ENCODE measurements at places on chromosomes 7 and 10.
A peak's percentile ranks its signal among the peaks of the same experiment; 100 is the strongest.

DNA sequence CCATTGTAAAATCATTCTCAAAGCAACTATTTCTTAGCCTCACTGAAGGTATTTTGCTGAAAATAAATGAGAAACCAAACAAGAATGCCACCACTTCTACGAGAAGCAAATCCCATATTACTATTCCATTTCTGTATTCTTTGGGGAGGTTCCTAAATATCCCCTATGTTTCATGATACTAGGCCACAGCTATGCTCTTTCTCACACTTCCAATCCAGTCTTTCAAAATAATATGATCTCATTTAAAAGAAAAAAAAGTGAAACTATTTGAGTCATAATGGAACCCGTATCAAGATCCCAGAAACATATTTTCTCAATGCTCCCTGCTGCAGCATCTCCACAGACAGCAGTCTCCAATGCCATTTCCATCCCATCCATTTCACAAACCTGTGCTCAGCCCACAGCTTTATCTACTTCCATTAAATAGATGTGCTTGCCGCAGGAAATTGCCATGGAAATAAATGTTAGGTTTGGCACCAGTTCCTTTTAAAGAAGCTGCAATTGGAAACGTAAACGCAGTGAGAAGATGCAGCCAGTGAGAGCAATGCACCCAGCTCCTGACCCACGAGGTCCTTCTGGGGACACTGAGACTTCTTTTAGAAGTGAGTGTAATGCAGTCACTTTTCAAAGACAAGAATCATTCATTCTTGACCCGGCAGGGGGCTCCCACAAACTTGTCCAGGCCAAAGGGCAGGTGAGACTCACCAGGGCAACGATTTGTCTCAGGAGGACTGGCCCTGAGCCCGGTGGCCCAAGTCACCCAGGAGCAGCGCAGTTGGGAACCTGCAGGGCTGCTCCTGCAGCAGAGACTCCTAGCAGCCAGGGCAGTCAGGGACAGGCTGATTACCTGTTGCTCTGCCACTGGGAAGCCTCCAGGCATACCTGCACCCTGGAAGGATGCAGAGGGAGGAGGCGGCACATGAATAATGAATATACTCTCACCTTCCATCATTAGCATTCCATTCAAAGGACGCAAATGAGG, 99.6 kb downstream of the C10orf90 start:
- no peak for DNase-seq

DNA sequence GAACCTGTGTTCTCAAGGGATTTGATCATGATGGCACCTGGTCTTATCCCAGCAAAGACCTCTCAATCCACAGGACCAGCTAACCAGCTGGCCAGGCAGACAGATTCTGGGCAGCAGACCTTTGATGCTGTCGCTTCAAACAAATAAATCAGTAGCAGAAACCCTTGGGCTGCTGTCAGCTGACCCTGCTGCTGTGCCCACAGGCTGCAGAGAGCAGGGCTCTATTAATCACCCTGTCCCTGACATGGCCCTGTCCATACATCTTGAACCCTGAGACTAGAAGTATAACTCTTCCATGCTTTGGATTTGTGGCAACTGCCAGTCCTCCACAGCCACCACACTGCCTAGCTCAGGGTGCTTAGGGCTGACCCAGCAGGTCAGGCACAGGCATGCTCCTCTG, 244.1 kb upstream of the PODXL start:
- no peak for DNase-seq

GRCh38 chr7:34080513-34080912, 175.2 kb downstream of the BMPER start:
- DNase-seq = no peak

GRCh38 chr10:20474064-20474463, 423.0 kb downstream of the NEBL start:
- DNase-seq = no peak

DNA sequence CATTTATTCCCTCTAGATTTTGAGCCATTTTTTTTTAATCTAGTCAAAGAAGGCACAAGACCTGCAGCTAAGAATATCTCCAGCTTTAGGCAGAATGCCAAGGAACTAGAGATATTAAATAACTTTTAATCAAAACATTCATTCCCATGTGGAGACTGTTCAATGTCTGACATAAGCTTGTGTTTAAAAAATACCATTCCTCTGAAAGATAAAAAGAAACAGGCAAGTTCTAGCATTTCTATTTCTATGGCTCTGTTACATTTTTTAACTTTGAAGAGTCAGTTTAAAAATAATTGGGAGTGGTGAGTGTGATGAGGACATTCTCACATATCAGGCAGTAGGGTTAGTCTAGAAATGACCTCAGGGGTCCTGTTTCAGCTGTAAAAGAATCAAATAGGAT, 48.0 kb downstream of the RHOBTB1 start:
- no peak for DNase-seq

- DNase-seq = no peak
Measured at GRCh38 chr10:98258683-98259454, 9.1 kb downstream of the LOXL4 start.

- no peak for DNase-seq
Measured at GRCh38 chr10:45441239-45442190, 67.5 kb downstream of the ALOX5 start.

GRCh38 chr10:28147706-28148105, 148.8 kb upstream of the ODAD2 start:
- no peak for DNase-seq

DNA sequence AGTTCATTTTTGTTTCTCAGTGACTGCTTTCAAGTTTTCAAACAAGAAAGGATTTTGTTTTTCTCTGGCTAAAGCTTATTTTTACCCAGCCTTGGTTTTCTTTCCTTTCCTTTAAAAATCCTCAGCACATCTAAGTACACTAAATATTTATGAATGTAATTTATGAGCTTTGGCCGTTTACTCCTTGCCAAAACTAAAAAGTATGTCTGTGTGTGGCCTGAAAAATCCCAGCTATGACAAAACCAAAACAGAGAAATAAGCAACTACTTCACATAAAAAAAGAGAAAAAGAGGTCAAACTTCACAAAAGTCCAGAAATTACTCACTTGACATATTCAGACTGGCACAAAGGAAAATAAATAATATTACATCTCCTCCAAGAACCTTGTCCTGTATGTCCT, 365.1 kb upstream of the NFE2L3 start:
- no peak for DNase-seq

DNA sequence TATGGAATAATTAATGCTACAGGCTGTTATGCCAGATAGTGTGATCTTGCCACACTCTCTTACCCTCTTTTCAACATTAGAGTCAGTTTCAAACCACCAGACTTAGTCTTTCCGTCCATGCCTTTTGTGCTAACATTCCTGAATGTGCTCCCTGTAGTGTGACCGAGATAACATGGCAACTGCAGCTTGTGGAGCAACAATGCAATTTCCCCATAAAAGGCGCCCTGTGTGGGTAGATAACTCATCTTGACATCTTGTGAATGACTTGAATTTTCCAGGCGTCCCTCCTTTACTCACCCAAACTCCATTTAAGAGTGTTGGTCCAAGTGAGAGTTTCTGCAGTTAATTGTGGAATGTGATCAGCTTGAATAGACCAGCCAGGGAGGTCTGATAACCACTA, 99.6 kb downstream of the DNAH11 start:
- DNase-seq = no peak

- DNase-seq = peak; percentile 87
Measured at GRCh38 chr10:30493609-30494530, 59.9 kb downstream of the MAP3K8 start.

- DNase-seq = peak; percentile 49
Measured at GRCh38 chr7:33459340-33459751, 330.0 kb downstream of the BBS9 start.

GRCh38 chr7:128801667-128802418, 10.1 kb downstream of the CCDC136 start:
- DNase-seq = no peak

GRCh38 chr10:129773359-129773990, 190.6 kb downstream of the EBF3 start:
- no peak for DNase-seq

DNA sequence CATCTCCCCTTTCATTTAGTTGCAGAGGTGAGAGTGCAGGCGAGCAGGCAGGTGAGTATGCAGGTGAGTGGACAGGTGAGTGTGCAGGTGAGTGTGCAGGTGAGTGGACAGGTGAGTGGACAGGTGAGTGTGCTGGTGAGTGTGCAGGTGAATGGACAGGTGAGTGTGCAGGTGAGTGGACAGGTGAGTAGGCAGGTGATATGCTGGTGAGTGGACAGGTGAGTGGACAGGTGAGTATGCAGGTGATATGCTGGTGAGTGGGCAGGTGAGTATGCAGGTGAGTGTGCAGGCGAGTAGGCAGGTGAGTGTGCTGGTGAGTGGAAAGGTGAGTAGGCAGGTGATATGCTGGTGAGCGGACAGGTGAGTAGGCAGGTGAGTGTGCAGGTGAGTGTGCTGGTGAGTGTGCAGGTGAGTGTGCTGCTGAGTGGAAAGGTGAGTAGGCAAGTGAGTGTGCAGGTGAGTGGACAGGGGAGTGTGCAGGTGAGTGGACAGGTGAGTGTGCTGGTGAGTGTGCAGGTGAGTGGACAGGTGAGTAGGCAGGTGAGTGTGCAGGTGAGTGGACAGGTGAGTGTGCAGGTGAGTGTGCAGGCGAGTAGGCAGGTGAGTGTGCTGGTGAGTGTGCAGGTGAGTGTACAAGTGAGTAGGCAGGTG, 165.6 kb downstream of the ADARB2 start:
- DNase-seq = no peak

DNA sequence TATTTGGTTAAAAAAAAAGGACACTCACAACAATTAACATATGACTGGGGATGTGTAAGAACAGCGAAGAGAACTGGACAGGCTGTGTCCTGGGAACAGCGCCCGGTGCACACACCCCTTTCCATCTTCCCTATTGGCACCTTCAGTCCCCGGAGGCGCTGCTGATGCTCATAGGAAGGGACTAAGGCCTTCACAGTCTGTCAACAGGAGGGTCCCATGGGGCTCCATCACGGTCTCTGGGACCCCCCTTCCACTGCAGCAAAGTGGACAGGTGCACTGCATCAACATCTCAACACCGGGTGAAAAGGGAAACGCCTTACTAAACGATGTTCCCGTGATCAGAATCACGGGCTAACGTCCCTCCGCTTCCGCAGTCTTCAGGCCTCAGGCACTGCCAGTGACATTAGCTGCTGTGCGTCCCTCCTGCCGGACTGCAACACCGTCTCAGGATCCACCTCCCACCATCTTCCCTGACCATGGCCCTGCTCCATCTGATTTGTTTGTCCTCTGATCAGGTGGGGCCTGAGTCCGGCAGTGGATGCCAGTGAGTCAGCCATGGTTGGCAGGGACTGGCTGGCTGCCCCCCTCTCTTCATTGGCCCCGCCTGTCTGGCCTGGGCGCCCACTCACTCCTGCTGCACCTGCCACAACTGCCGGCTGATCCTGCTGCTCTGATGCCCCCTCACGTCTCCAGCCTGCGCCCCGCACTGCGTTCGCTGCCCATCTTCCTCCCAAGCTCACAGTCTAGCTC, 614.7 kb downstream of the DNAJB6 start:
- no peak for DNase-seq

DNA sequence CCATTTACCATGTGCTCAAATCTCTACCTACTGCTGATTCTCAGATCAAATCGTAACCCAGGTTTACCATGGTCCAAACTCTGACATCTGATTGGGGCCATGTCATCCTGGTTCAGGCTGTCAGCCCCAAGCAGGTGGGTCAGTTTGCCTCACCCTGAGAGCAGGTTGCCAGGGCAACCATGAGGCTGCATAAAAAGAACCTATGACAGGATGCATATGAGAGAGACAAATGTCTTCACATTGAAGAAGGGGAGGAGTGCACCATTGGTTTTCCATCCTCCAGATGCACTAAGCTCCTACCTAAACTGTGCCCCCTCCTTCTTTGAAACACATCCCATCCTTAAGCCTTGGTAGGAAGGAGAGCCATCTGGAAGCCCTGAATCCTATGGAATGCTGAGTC, 10.2 kb downstream of the PRSS1 start:
- DNase-seq = no peak

- DNase-seq = no peak
Measured at GRCh38 chr7:121328508-121329190, at the start of gene WNT16. TSS of gene WNT16 (plus strand) at chr7:121329000. CDS start at chr7:121329293, 293 bp downstream.

DNA sequence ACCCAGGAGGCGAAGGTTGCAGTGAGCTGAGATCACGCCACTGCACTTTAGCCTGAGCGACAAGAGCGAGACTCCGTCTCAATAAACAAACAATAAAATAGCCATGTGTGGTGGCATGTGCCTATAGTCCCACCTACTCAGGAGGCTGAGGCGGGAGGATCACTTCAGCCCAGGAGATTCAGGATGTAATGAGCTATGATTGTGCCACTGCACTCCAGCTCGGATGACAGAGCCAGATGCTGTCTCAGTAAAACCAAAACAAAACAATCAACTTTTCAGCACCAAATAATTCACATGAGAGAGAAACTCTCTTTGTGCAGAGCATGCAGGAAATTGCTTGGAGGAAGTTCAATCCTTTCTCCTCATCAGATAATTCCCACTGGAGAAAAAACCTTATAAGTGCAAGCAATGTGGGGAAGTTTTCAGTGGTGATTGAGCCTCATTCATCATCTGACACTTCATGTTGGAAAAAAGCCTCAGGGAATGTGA, 13.4 kb upstream of the FIS1 start:
- DNase-seq = no peak

DNA sequence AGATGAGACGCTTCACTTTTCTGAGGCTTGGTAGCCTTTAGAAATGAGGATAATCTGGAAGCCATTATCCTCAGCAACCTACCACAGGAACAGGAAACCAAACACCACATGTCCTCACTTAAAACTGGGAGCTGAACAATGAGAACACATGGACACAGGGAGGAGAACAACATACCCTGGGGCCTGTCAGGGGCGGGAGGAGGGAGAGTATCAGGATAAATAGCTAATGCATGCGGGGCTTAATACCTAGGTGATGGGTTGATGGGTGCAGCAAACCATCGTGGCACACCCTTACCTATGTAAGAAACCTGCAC, 48.9 kb downstream of the LRGUK start:
- DNase-seq = no peak

DNA sequence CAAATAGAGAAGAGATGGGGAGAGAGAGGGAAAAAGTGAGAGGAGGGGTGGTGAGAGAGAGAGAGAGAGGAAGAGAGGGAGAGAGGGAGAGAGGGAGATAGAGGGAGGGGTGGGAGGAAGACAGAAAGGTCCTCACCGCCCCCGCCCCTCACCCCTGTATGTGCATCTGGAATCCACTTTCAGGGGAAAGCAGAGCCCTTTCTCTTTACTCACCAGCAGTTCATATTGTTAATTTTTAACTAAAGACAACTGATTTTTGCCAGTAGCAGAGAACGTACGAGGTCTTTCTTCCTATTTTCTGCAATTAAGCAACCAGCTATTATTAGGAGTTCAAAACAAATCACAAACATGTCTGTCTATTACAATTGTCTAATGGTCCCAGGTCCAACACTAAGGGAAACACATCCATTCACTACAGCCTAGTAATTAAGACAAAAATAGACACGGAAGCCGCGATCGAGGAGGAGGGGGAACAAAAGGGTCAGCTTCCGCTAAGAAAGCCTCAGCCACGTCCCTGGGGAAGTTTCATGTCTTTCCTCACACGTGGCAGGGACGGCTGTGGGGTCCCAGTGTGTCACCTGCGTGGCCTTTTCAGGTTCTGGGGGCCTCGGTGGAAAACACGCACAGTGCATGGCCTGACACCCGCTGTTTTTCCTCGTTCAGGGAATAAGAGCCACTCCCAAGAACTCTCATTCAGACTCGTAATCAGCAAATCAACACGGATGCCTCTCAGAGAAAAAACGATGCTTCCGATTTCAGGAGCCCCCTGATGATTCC, 572.0 kb downstream of the PTPRN2 start:
- no peak for DNase-seq

Measured in hematopoietic multipotent progenitor cell treated with erythropoietin and hydrocortisone succinate and interleukin-3 and kit ligand, for 6 days (in vitro differentiated cells).